H1 (cell line): ENCODE measurements at places on chromosomes 5 and 9. TPM values are rescaled to one million over a fixed set of nuclear protein-coding genes. Genes with fewer than 3 reads are reported as not detected.

GRCh38 chr5:104513640-104514072 is 951.1 kb upstream of the NUDT12 start:
- no peak for DNase-seq

Gene DNAJA1
- 159 and 169 TPM in 2 replicates for total RNA-seq

GRCh38 chr9:133234577-133235322 is 25.7 kb upstream of the OBP2B start:
- no peak for DNase-seq

DNA sequence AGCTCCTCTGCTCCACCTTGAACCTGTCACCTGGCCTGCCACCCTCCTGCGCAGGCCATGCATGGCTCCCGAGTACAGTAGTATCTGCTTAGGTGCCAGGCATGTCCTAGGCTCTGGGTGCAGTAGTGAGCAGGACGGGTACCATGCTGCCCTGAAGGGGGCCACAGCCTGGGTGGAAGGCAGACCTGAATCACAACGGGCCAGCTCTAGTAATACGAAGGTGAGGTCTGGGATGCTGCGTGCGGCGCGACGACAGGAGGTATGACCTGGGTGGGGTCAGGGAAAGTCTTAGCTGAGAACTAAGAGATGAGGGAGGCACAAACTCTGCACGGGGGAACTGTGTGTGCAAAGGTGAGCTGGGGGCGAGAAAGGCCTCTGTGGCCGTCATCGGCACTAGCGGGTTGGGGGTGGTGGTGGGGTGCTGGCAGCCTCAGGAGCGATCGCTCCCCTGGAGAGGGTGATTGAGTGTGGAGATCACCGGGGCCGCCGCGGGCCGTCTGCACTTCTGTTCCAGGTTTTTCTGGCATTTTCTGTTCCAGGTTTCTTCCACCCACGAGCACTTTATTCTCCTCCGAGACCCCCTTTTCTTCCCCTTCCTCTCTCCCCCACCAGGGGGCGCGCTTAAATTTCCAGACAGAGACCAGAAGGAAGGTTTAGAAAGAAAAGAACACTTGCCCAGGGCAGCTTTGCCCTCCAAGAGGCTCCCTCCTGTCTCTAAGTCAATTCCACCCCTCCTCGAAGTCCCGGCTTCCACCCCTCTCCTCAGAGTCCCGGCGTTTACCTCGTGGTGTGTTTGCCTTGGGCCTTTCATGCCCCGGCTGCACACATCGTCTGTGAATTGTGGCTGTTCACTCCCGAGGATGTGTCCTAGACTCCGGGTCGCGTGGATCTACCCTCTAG is 15.1 kb downstream of the PDLIM4 start:
- peak; percentile 97 for DNase-seq

Gene BTNL8
- total RNA-seq = 0.27 and 0.48 TPM in 2 replicates

Gene F2RL1
- 23.2 and 23.5 TPM in 2 replicates for total RNA-seq

GRCh38 chr9:76744336-76744735 is 19.9 kb upstream of the PCA3 start:
- DNase-seq = no peak

Gene RETREG1
- total RNA-seq = 1.9 TPM in 2 replicates

DNA sequence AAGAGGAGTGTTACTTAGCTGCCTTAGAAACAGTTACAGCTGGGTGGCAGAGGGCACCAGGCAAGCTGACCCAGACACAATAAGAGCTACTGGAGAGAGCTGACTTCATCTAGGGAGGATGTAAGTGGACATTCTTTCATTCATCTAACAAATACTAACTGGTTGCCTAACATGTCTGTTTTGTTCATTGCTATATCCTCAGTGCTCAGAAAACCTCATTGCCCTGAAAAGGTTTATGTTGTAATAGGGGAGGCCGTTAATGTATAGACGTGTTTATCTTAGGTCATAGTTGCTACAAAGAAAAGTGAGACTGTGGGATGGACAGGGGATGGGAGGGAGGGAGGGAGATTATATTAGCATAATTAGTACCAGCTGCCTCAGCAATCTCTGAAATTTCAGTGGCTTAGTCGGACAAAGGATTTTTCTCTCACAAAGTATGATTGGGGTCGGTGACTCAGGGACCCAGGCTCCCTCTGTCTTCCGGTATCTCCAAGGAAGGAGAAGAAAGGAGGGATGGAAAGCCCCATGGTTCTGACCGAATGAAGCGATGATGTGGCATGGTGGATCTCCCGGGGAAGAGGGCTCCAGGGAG is 2.6 kb upstream of the SNX18 start:
- DNase-seq = no peak

GRCh38 chr5:6432206-6432605 is 16.5 kb upstream of the UBE2QL1 start:
- no peak for DNase-seq

Gene PCDHB6
- 0.17 and 0.28 TPM in 2 replicates for total RNA-seq

Gene DNAH5
- 0.50 and 0.73 TPM in 2 replicates for total RNA-seq

GRCh38 chr5:94388773-94389514 is 229.5 kb downstream of the KIAA0825 start:
- no peak for DNase-seq

DNA sequence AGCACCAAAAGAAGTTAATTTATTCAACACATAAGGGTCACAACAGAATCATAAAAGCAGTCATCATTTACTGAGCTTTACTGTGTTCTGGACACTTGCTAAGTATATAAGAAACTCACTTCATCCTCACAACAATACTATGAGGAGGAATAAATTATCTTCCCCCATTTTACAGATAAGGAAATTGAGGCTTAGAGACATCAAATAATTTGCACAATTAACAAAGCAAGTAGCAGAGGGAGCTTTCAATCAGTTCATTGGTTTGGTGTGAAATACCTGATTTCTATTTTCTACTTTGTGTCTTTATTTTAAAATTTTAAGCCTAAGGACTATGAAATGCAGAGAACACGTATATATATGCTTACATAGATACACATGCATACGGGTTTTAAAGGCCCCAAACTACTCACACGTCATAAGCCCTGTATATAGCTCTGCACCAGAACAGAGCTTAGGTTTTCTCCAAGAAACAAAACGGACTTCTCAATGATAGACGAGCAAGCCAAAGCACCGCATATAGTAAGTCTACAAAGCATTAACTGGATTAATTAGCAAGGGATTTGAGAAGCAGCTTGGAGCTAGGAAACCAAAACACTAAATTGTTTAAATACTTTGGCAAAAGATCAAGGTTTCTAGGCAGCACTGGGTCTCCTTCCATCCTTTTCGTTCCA is 95.6 kb downstream of the DENND1A start:
- DNase-seq = no peak

- no peak for DNase-seq
These were observed 927.6 kb upstream of the DMAC1 start for GRCh38 chr9:8727191-8727590.

Gene AGXT2
- total RNA-seq = not detected in 2 replicates

Gene ST8SIA4
- total RNA-seq = 0.50 and 0.77 TPM in 2 replicates

GRCh38 chr5:55134053-55134722 is 25.8 kb upstream of the GPX8 start:
- DNase-seq = no peak

DNA sequence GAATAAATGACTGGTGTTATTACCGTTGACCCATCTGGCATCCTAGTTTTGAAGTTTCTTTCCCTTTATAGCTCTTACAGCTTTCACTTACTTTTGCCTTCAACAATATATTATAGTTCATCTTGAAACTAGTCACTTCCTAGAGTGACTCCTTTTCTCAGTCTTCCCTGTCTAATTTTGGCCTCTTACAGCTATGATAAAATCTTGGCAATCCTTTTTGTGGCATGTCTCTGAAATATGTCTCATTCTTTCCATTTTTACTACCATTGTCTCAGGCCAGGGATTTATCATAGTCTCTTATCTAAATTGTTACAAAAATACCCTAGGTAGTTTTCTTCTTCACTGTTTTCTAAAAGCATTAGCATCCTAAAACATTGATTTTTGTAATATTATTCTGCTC is 621.3 kb upstream of the ZNF608 start:
- no peak for DNase-seq

GRCh38 chr5:24510523-24510988 is 134.2 kb downstream of the CDH10 start:
- DNase-seq = no peak

Gene RASGRF2
- total RNA-seq = 27.7 and 29.5 TPM in 2 replicates

Gene LAMC3
- total RNA-seq = 12.3 and 13.2 TPM in 2 replicates

Gene CCDC183
- total RNA-seq = 0.78 and 1.6 TPM in 2 replicates

DNA sequence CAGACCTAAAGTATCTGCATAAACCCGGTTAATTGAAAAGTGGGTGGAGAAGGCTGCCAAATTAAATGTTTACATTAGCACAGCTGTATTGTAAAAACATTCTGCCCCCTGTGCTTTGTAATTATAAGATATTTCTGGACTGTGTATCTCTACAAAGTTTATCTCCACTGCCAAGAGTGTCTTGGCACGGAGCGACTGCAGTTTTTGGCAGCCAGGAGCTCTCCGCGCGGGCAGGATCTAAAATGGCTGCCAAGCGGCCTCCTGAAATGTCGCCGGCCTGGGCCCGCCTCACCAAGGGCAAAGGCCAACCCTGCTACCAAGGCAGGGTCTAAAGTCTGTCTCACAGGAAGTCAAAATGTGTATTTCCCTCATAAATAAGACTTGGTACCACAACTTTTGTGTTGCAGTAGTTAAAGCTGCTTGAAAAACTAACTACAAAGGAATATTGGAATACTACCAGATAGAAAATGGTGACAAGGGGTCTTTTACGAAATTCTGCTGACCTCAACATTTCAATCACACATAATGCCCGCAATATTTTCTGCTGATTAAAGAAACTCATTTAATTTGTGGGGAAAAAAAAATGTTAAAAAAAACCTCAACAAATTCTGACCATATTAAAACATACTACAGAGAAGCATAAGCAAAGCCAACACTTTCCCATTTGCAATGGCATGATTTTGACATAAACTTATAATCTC is 110.4 kb downstream of the NFIB start:
- no peak for DNase-seq

DNA sequence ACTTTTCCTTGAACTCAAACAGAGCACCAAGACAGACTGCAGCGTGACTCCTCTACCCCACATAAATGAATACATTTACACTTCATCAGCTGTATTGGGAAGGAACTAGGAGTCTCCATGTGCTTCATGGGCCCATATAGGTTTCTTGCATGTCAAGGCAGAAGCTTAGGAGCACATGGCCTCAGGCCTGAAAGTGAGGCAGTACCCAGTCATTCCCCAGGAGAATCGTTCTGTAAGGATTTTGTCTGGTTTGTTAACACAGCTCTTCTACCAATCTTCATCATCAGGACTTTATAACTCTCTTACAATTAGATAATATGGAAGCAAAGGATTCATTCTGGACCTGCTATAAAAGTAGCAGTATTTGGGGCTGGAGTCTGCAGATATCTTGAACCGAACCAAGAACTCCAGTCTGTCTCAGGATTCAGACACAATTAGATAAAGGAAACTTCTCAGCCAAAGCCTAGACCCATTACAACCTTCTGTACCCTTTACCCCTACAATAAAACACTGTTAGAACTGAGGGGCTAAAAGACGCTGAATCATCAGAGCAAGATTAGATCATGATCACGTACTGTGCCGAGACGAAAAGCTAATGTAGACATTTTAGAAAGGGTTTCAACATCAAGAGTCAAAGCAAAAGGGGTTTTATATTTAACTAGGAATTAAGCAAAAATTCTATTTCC is 385.5 kb upstream of the SLC30A5 start:
- no peak for DNase-seq

DNA sequence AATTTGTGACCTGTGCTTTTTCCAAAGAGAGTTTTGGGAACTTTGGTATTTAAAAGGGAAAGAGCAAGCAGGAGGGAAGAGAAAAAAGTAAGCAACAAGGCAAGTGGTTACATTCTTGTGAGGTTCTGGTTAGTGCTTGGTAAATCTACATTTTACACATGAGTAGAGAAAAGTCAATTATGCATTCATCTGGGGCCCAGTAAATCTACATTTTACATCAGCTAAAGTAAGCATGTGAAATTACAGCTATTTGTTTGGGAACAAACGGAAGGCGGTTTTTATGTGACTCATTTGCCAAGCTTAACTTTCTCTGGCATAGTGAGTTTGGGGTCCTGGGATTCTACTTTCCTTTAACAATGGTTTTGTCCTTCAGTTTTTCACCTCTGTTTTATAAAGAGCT is 102.2 kb downstream of the SNX18 start:
- no peak for DNase-seq

Gene PRLR
- total RNA-seq = 2.5 and 2.7 TPM in 2 replicates

Gene IL4
- not detected in 2 replicates for total RNA-seq

GRCh38 chr9:24118190-24118589 is 292.1 kb upstream of the ELAVL2 start:
- no peak for DNase-seq

DNA sequence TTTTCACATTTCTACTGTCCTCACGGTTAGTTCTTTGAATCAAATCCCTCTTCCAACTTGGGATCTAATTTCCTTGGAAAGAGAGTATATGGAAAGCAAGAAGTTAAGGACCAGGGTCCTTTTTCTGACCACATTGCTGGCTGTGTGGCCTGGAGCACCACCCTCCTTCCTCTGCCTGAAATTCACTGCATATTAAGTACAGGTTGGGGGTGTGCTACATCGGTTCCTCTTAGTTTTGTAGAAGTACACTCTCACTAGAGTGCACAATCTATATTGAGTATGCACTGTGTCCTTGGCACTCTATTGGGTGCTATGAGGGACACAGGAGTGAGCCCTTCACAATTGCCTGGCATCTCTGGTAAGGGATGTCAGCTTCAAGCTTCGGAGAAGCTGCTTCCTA is 53.8 kb upstream of the KLF9 start:
- DNase-seq = no peak

Gene PTCD2
- 12.6 and 15.4 TPM in 2 replicates for total RNA-seq

DNA sequence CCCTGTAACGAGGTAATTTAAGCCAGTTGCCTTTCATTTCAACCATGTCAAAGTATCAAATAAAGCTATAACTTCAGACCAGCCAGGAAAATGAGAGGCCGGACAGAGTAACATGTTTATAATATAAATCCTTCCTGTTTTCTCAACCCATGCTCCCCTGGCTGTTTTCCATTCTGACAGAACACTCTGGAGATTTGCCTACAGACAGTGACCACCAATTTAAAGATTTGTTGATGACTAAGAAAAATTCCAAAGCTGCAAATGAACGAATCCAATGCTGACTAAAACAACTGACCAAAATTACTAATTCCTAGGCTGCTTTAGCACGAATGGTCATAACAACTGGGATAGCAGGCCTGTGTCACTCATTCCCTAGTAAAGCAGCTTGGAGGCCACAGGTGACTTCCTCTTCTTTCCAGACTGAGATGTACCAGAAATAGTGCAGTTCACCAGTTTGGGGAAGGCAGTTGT is 141.4 kb downstream of the AOPEP start:
- DNase-seq = peak; percentile 6

DNA sequence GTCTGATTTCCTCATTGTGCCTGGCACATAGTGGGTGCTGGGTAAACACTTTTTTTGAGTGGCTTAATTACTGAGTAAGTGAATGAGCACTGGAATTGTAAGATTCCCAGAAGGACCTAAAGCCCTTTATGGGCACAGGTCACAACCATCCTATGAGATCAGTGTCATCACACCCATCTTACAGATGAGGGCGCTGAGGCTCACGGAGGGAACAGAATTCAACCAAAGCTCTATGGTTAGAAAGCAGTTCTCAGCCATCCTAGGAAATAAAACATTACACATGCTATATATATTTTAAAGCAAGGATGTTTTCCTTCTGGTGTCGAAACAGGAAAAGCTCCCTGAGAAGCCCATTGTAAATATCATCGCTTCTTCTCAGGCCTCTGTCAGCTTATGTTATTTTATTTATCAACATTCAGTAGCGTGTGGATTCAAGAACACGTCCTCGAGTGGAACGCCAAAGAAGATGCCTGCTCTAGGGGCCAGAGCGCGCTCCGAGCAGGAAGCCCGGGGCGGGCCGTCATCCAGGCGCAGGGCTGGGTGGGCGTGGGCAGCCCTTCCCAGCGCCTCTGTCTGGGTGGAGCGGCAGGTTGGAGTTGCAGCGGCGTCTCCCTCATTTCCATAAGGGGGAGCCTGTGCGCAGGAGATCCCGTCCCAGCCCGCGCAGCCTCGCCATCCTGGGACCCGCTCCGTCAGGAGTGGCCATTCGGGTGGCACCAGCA is 155.8 kb upstream of the SMIM23 start:
- DNase-seq = peak; percentile 82
